ENCODE measurements at places on chromosomes 3 and 15. TPM values are rescaled to one million over a fixed set of nuclear protein-coding genes. Genes with fewer than 3 reads are reported as not detected.

ZBTB47 gene
- 0.87 TPM for total RNA-seq

FEM1B gene
- total RNA-seq: 44.1 TPM

PDIA3 gene
- 338 TPM for total RNA-seq

TMEM207 gene
- not detected for total RNA-seq

SI gene
- total RNA-seq: not detected

ZNF770 gene
- total RNA-seq: 74.5 TPM

CASR gene
- total RNA-seq: not detected

GOLGA8M gene
- total RNA-seq: 1.1 TPM

CRABP1 gene
- not detected for total RNA-seq

DOCK3 gene
- 2.1 TPM for total RNA-seq

CD80 gene
- 4.2 TPM for total RNA-seq

GOLGA8T gene
- not detected for total RNA-seq

NTRK3 gene
- total RNA-seq: not detected

PLSCR5 gene
- not detected for total RNA-seq

DNA sequence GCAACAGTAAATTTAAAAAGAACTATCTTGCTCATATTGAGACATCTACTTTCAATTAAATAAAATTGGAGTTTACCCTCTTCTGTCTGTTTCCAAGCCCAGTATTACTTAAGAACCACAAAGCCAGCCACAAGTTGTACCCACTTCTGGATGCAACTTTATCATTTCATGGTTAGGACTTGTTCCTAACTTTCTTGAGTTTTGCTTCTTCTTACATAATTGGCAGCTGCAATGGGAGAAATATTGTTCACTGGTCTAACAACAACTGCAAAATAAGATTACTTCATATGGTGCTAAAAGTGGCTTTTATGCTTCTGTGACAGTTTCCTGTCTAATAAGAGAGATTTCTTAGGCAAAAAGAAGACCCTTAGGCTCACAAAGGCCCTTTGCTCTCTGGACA, 240.6 kb downstream of the OTOL1 start:
- H3K27ac ChIP-seq: no peak overlapping the region
- no peaks in the 10 kb centered on the region for H3K4me1 ChIP-seq
- no peak overlapping the region for H3K4me3 ChIP-seq
- no peaks in the 10 kb centered on the region for H3K27me3 ChIP-seq
- no peak for DNase-seq

GRCh38 chr3:119340014-119340413, 45.8 kb downstream of the ARHGAP31 start:
- DNase-seq: no peak
- H3K4me3 ChIP-seq: no peak overlapping the region
- peaks cover 3% of the 10 kb centered on the region for H3K4me1 ChIP-seq

- no peaks in the 10 kb centered on the region for H3K27me3 ChIP-seq
- DNase-seq: no peak
- H3K4me3 ChIP-seq: no peak overlapping the region
- peaks cover 6% of the 10 kb centered on the region for H3K36me3 ChIP-seq
- no peak overlapping the region for H3K27ac ChIP-seq
- peaks cover 11% of the 10 kb centered on the region for H3K4me1 ChIP-seq
Observed at GRCh38 chr3:72613871-72614270, 234.4 kb downstream of the SHQ1 start.

DNA sequence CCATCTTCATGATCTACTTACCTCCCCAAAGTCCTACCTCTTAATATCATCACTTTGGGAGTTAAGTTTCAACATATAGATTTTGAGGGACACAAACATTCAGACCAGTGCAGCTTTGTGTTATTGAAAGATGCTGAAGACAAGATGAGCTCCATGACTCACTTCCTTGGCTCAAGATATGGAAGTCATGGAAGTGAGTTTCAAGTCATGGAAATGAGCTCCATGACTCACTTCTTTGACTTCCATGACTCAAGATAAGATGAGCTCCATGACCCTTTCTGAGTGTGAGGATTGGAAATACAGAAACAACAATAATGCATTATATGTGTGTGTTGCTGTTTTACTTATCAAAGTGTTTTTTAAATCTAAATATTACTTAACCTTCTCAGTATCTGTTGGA, 170.2 kb upstream of the TPRG1 start:
- no peak overlapping the region for H3K4me3 ChIP-seq
- no peaks in the 10 kb centered on the region for H3K36me3 ChIP-seq
- DNase-seq: no peak

DNA sequence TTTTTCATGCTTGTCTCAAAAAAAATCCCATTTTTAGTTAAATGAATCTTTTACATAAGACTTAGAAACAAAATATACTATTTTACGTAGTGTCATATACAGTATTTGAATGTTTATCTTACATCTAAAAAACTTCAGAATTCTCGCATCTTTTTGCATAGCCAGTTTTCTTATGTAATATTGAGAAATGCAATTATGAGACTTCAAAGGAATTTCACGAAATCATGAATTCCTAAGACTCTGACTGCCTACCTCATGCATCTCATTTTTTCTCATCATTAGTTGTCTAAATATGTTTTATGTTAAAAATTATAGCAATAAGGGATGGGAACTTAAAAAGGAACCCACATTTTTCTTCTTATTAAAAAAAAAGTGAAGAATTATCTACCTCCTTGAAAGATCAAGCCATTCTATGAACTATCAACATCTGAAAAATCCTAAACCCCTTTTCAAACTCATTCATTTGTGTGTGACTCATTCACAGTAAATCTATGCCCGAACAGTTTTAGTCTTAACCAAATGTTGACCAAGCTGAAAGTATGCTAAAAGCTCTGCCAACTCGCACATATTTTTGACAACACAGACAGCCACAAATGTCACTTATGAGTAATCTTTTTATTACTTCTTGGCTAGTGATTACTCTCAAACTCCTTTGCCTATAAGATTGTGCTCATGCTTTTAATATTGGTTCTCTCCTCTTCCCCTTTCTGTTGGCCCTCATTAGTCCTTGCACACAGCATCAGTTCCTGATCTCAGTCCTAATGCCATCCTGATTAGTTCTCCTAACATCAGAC, 115.9 kb downstream of the DCLK3 start:
- H3K4me3 ChIP-seq: no peak overlapping the region
- H3K4me1 ChIP-seq: no peaks in the 10 kb centered on the region
- no peak overlapping the region for H3K27ac ChIP-seq
- H3K36me3 ChIP-seq: no peaks in the 10 kb centered on the region

GRCh38 chr3:62229211-62229610, 144.1 kb downstream of the FEZF2 start:
- H3K4me1 ChIP-seq: no peaks in the 10 kb centered on the region
- peaks cover 10% of the 10 kb centered on the region for H3K27me3 ChIP-seq
- DNase-seq: no peak
- no peak overlapping the region for H3K4me3 ChIP-seq
- H3K36me3 ChIP-seq: no peaks in the 10 kb centered on the region

DNA sequence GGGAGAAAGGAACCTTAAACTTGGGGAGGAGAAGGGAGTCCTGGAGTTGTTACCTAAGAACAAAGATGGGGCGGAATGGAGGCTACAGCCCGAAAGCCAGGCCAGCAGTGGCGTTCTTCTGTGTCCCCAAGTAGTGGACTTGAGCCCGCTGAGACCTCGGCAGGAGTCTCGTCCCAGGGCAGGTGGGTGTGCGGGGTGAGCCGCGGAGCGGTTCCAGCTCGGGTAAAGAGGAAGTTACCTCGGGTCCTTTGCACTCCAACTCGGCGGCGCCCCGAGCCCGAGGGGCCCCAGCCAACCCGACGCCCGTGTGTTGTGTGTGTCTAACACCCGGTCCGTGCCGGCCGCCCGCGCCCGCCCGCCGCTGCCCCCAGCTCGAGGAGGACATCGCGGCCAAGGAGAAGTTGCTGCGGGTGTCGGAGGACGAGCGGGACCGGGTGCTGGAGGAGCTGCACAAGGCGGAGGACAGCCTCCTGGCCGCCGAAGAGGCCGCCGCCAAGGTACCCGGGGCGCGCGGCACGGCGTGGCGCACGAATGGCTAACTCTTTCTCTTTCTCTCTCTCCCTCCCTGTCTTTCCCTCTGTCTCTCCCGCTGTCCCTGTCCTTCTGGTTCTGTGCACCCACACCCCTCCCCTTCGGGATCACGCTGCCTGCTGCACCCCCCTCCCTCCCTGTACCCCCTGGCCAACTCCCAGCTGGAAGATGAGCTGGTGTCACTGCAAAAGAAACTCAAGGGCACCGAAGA, 959 bp downstream of the TPM1 start:
- peak; percentile 10 for DNase-seq
- peaks cover 12% of the 10 kb centered on the region for H3K4me1 ChIP-seq
- H3K27ac ChIP-seq: no peak overlapping the region

- H3K27me3 ChIP-seq: no peaks in the 10 kb centered on the region
- H3K4me1 ChIP-seq: peaks cover 50% of the 10 kb centered on the region
- peak overlapping the region; percentile 66 for H3K27ac ChIP-seq
- DNase-seq: peak; percentile 61
- peaks cover 39% of the 10 kb centered on the region for H3K36me3 ChIP-seq
Observed at GRCh38 chr15:51861557-51862359, 32.3 kb downstream of the TMOD3 start.

- peaks cover 37% of the 10 kb centered on the region for H3K27me3 ChIP-seq
- no peak overlapping the region for H3K4me3 ChIP-seq
- H3K4me1 ChIP-seq: no peaks in the 10 kb centered on the region
- DNase-seq: no peak
Observed at GRCh38 chr15:85899927-85900326, 105.2 kb upstream of the KLHL25 start.

DNA sequence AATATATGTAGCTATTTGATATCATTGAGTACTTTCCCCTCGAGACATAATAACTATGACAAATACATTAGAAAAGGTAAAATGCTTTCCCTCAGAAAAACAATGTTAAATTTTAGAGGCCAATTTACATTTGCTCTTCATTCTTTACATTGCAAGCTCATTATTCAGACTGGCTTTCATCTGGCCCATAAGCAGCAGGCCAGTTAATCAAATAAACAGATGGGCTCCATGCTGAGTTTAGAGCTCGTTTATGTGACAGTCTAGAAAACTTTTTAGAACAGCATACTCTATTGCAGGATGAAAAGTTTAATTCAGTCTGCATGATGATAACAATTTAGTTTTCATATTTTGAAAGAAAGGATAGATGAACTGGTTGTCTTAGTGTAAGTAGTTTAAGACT, 150.6 kb downstream of the DUT start:
- H3K27ac ChIP-seq: no peak overlapping the region
- no peaks in the 10 kb centered on the region for H3K36me3 ChIP-seq
- peaks cover 3% of the 10 kb centered on the region for H3K27me3 ChIP-seq
- no peak overlapping the region for H3K4me3 ChIP-seq
- DNase-seq: no peak

- no peak for DNase-seq
- H3K4me3 ChIP-seq: no peak overlapping the region
- H3K36me3 ChIP-seq: peaks cover 4% of the 10 kb centered on the region
- no peaks in the 10 kb centered on the region for H3K4me1 ChIP-seq
Observed at GRCh38 chr3:57877116-57877515, 121.0 kb downstream of the SLMAP start.

GRCh38 chr3:42191443-42191747, 74.6 kb downstream of the CCK start:
- no peaks in the 10 kb centered on the region for H3K27me3 ChIP-seq
- peaks cover 19% of the 10 kb centered on the region for H3K4me1 ChIP-seq
- no peak overlapping the region for H3K27ac ChIP-seq

GRCh38 chr15:34038023-34038870, 757 bp downstream of the AVEN start:
- H3K27ac ChIP-seq: peak overlapping the region; percentile 88
- H3K4me3 ChIP-seq: peak overlapping the region; percentile 91
- peaks cover 16% of the 10 kb centered on the region for H3K4me1 ChIP-seq
- H3K36me3 ChIP-seq: no peaks in the 10 kb centered on the region
- H3K27me3 ChIP-seq: no peaks in the 10 kb centered on the region
- peak; percentile 78 for DNase-seq

DNA sequence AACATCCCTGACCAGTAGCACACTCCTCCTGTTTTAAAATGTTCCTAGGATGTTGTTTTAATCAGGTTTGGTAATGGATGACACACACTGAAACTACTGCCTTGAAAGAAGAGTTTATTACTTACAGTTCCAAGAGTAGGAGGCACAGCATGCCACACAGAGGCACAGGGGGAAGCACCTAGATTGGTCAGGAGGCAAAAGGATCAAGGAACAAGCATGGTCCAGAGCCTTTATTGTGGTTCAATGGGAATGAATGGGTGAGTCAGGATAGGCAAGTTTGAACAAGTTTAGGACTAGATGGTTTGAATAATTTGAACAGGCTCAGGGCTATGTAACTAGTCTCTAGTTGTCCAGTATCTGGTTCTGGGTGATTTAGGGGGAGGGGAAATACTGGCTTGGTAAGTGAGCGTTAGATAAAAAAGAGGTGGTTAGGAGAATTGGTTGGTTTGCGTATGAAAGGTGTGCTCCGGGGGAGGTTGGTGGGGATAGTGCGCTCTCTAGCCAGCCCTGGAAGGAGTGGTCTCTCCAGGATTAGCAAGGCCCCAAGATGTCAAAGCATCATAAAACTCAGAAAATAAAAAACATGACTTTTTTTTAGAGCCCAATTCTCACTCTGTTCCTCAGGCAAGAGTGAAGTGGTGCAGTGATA, 35.1 kb downstream of the TMOD3 start:
- H3K4me3 ChIP-seq: no peak overlapping the region
- H3K27ac ChIP-seq: peak overlapping the region; percentile 53
- H3K27me3 ChIP-seq: no peaks in the 10 kb centered on the region

- H3K27ac ChIP-seq: no peak overlapping the region
- no peak for DNase-seq
- H3K4me1 ChIP-seq: no peaks in the 10 kb centered on the region
- H3K27me3 ChIP-seq: peaks cover 6% of the 10 kb centered on the region
- H3K36me3 ChIP-seq: no peaks in the 10 kb centered on the region
Observed at GRCh38 chr15:72916897-72917296, 133.3 kb upstream of the ADPGK start.

- H3K27me3 ChIP-seq: peaks cover 7% of the 10 kb centered on the region
- H3K27ac ChIP-seq: no peak overlapping the region
- H3K4me1 ChIP-seq: no peaks in the 10 kb centered on the region
- H3K36me3 ChIP-seq: no peaks in the 10 kb centered on the region
- H3K4me3 ChIP-seq: no peak overlapping the region
Observed at GRCh38 chr3:70010346-70010745, 10.8 kb downstream of the SAMMSON start.

- peaks cover 12% of the 10 kb centered on the region for H3K4me1 ChIP-seq
- no peak overlapping the region for H3K27ac ChIP-seq
- H3K36me3 ChIP-seq: no peaks in the 10 kb centered on the region
- DNase-seq: no peak
- H3K27me3 ChIP-seq: peaks cover 8% of the 10 kb centered on the region
Observed at GRCh38 chr3:37770938-37771918, 90.5 kb upstream of the CTDSPL start.

- peak overlapping the region; percentile 39 for H3K27ac ChIP-seq
- no peaks in the 10 kb centered on the region for H3K36me3 ChIP-seq
- H3K4me1 ChIP-seq: peaks cover 5% of the 10 kb centered on the region
- DNase-seq: peak; percentile 76
Observed at GRCh38 chr3:195106418-195106906, 164.5 kb downstream of the XXYLT1 start.

- H3K4me3 ChIP-seq: no peak overlapping the region
- H3K4me1 ChIP-seq: no peaks in the 10 kb centered on the region
- no peaks in the 10 kb centered on the region for H3K27me3 ChIP-seq
- no peaks in the 10 kb centered on the region for H3K36me3 ChIP-seq
Observed at GRCh38 chr3:194031867-194032635, 103.9 kb upstream of the HES1 start.
